ENCODE measurements at places on chromosomes 5 and 9.

DNA sequence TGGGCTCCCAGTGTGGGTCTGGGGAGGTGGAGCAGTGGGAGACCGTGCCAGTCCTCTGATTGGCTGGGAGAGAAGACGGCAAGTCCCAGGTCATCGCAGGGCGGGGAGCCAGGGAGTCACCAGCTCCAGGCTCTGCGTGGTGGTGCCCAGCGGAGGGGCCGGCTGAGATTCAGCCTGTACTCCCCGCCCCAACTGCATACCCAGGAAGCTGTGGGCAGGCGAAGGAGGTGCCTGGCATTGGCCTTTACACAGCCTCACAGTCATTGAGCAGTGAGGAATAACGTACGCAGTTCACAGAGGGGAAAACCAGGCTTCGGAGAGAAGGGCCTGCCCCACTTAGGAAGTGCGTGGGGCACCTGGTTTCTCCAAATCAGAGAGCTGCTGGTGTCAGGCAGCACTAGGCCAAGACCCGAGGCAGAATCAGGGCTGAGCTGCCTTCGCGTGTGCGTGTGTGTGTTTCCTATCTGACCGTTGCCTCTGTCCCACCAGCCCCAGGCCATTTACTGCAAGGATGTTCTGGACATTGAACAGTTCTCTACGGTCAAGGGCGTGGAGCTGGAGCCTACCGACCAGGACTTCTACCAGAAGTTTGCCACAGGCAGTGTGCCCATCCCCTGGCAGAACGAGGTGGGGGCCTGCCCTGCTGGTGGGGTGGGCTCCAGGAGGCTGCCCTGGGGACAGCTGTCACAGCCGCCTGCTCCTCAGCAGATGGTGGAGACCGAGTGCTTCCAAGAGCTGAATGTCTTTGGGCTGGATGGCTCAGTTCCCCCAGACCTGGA lies 6.2 kb upstream of the PRR7 start:
- DNase-seq: no peak

DNA sequence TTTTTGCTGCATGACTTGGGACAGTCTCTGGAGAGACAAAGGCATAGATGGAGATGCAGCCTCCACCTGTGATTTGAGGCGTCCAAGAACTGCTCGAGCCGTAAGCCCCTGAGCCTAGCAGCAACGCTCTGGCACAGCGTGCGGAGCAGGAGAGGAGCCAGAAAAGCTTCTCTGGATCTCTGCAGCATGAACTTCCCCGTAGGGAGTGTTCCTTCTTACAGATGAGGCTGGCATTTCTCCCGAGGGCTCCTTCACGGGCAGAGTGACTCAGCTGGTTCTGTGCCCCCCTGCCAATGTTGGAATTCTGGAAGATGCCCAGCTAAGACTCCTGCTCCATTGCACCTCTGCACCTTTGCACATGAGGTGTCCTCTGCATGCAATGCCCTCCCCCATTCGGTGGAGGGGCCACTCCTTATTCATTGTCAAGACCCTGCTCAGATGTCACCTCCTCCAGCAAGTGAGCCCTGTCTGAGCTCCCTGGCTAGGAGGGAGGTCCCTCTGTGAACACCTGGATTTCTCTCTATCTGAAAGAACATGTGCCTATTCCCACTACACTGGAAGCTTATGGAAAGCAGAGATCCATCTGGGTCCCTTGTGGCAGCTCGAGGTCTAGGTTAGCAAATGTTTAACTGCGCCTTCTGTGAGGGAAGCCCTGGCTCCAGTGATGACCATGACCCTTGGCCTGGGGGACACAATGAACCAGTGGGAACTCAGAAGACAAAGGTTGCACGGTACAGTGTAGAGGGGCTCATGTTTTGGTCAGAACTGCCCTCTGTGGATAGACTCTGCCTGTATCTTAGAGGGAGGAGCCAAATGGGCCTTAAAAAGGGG lies 39.6 kb downstream of the SH3PXD2B start:
- DNase-seq: peak; percentile 57

DNA sequence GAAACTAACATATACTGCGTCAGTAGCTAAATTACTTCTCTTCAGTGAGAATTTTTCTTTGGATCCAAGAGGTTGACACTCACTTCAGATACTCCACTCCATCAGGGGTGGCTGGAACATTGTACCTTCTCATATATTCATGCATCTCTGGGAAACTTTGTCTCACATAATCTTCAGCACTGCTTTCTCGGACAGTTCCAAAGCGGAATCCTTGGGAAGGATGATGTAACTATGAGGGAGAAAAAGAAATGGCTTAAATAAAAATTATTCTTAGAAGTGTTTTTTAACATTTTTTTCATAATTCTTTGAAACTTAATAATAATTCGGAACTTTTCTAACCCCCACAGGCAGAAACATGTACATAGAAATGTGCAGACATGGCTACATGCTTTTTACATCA lies 33.4 kb upstream of the PPP3R2 start:
- DNase-seq: peak; percentile 17

GRCh38 chr9:84121991-84122523 lies 141.5 kb downstream of the RMI1 start:
- DNase-seq: peak; percentile 73

- DNase-seq: peak; percentile 66
Observed at GRCh38 chr5:42912184-42912798, 100.6 kb upstream of the SELENOP start.

DNA sequence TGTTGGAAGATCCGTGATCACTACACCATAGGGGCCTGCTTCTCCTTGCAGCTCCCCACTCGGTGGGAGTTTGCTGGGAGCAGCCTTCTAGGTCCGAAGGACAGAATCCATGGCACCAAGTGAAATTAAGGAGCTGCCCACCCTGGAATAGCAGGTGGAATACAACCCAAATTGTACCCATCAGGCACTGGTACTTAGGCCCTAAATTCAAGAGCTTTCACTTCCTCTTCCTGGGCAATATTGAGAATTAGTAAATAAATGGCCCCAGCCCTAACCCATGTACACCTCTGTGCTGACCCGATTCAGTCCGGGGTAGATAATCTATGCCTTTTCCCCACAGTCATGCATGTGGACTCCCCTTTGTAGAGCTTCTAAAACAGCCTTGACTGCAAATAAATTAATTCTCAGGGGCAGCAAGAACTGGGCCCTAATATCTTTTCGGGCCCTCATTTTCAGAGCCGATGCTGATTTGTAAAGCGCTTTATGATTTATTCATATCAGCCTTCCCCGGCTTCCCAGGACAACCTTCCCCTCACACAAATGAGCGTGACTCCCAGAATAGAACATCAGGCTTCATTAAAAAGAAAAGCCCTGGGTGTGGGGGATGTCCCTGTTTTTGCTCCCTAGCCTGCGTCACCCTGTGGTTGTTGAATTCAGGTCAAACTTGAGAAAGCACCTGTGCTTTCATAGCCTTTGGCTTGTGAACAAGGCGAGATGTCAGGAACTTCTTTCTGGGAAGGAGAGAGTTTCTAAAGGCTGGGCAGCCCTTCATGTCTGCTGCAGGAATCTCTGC lies 126.1 kb upstream of the TBC1D2 start:
- no peak for DNase-seq

GRCh38 chr5:30561771-30562170 lies 631.7 kb upstream of the CDH6 start:
- no peak for DNase-seq

- no peak for DNase-seq
Observed at GRCh38 chr5:156912869-156913268, 50.2 kb downstream of the TIMD4 start.

- DNase-seq: peak; percentile 57
Observed at GRCh38 chr9:81529556-81530193, 159.7 kb downstream of the TLE1 start.

DNA sequence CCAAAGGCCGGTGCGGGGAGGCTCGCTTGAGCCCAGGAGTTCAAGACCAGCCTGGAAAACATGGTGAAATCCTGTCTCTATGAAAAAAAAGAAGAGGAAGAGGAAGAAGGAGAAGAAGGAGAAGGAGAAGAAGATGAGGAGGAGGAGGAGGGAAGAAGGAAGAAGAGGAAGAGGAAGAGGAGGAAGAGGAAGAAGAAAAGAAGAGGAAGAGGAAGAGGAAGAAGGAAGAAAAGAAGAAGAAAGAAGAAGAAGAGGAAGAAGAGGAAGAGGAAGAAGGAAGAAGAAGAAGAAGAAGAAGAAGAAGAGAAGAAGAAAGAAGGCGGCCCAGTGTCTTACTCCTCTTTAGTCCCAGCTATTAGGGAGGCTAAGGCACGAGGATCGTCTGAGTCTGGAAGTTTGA lies 44.8 kb upstream of the XPA start:
- no peak for DNase-seq

DNA sequence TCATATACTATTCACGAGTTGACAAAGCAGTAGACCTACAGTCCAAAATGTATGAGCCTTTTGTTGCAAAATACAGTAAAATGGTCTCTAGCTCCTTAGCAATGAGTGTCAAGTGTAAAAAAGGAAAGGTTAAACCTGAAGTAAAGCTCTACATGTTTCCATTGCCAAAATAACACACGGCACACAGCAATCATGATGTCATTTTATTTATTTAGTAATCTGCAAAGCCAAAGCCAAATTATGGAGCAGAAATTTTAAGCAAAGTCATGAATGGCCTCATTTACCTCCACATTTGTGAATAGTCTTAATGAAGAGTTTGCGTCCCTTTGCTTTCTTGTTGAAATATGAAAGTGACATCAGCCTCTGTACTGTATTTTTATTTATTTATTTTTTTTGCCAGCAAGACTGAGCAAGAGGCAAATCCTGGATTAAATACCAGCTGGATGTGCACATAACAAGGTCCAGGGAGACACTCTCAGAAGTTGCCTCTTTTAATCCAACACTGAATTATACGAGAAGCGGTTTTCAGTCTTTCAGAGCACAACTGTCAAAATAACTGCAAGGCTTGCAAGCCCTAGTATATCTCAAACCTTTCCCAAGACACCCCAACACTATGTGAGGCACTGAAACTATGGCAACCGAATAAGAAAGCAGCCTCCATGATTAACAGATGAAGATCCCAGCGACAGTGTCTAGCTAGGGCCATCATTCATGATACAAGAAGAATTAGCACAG lies 9.7 kb downstream of the SEMA6A start:
- no peak for DNase-seq

DNA sequence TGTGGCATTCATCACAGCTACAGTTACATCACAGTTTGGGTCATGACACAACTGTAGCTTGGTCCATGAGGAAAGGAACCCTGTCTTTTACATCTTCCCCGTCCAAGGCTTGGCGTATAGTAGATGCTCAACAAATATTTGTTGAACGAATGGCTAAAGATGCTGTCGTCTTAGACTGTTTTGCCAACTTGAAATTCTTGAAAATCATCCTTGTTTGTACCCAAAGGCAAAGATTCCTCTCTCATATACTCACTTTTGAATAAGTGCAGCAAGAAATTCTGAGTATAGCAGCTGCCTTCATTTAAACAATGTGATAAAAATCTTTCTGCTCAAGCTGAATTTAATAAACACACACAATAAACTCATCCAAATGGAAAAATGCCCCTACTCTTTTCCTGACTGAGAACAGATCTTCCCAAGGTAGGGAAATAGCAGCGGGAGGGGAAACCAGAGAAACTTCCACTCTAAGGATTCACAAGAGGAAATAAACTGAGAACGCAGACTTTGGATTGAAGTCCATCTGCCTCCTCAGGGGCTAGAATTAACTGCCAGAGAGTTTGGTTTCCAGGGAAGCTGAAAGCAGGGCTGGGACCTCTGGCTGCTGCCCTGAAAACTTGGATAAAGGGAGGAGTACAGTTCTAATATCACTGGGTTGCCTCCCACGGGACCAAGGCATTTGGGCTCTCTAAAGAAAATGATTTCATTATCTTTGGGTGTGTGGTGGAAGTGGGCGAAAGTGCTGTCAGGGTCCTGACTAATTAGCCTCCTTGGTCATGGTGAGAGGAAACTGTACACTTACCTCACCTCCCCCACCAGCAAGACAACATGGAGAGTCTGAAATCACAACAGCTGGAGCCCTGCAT lies 99.1 kb downstream of the DPYSL3 start:
- DNase-seq: no peak

DNA sequence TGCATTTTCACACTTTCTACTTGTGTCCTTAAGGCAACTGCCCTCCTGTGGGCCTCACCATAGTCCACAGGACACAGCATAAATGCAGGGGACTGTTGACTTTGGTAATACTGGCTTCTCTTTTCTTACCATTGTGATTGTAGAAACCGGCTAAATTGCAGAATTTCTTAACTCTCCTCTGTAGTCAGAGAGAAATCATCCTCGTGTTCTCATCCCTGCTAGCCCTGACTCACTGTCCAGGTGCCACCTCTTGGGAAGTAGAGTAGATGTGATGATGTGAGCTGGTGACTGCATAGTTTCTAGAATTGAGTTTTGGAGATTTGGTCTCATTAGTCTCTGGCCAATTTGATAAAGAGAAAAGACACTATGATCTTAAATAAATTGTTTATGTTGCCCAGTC lies 5.5 kb downstream of the PHF24 start:
- DNase-seq: no peak

GRCh38 chr9:98117984-98118639 lies 910 bp downstream of the TRIM14 start:
- peak; percentile 26 for DNase-seq
